ENCODE measurements at places on chromosomes 12 and 14.

GRCh38 chr12:3752096-3752709 lies 706 bp downstream of the CRACR2A start:
- DNase-seq = peak; percentile 71

- peak; percentile 28 for DNase-seq
Measured at GRCh38 chr12:14885718-14886221, at the start of gene MGP. TSS of gene MGP (minus strand) at chr12:14885854. CDS start at chr12:14885791, 63 bp downstream.

DNA sequence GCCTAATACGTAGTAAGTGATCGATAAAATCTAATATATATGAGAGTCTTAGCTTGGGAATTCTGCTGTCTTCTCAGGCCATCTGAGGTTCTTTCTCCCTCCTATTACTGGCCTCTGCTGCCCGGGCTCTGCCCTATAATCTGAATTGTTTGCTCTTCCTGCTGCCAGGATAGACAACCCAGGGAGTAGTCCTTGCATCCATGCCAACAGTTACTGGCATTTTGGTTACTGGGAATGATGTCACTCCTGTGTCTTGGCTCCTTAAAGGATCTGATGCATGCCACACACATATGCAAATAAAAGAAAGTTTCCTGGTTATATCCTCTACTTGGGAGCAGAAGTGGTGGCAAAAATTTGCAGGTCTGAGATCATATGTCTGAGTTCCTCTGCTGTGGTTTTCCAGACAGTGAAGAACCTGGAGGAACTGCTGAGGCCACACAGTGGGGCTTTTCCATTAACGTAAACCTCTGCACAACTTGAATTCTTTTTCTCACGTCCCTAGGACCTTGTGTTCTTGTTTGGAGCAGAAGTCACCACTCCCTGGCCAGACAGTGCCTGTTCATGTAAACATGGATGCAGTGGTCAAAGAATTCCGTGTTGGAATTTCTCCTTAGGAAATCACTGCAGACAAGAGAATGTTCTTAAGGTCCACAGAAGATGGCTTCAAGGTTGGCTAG lies 320.6 kb upstream of the TBX3 start:
- peak; percentile 80 for DNase-seq

DNA sequence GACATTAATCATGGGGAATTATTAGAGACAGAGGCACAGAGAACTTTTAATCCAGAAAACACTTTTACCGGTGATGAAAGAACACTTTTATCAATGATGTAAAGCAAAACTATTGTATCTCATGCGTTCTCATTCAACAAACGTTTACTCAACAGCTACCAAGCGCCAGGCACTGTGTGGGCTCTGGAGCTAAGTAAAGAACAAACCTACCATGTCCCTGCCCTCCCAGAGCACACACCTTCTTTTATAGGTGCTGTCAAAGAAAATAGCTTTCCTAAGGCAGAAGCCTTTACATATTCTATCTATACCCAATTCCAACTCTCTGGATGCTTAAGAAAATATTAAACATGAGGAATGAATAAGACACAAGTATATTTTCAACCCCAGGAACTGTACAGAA lies 91.1 kb downstream of the FOXN3 start:
- DNase-seq = no peak

All from fibroblast of gingiva (primary cell).